ENCODE measurements at places on chromosomes 16 and 17. TPM values are rescaled to one million over a fixed set of nuclear protein-coding genes. Genes with fewer than 3 reads are reported as not detected.

Gene ACSM2A
- total RNA-seq: not detected

Gene NPIPA8
- total RNA-seq: 5.6 TPM

Gene CTRL
- 4.7 TPM for total RNA-seq

Gene CMTM2
- not detected for total RNA-seq

Gene CCL7
- not detected for total RNA-seq

Gene P2RX1
- total RNA-seq: 0.31 TPM
